ENCODE measurements at places on chromosomes 11 and 22. TPM values are rescaled to one million over a fixed set of nuclear protein-coding genes. Genes with fewer than 3 reads are reported as not detected.

- DNase-seq, result peak; percentile 90
- H3K4me1 ChIP-seq, result peaks cover 45% of the 10 kb centered on the region
- H3K27me3 ChIP-seq, result no peaks in the 10 kb centered on the region
- H3K4me3 ChIP-seq, result peak overlapping the region; percentile 41
- no peak overlapping the region for H3K27ac ChIP-seq
These were observed 40.8 kb downstream of the IGLL1 start for GRCh38 chr22:23539135-23539838.

GRCh38 chr11:93852242-93852641 lies 1.8 kb upstream of the VSTM5 start:
- H3K36me3 ChIP-seq, result no peaks in the 10 kb centered on the region
- H3K4me1 ChIP-seq, result no peaks in the 10 kb centered on the region
- no peak overlapping the region for H3K4me3 ChIP-seq
- H3K27me3 ChIP-seq, result peaks cover 31% of the 10 kb centered on the region

DNA sequence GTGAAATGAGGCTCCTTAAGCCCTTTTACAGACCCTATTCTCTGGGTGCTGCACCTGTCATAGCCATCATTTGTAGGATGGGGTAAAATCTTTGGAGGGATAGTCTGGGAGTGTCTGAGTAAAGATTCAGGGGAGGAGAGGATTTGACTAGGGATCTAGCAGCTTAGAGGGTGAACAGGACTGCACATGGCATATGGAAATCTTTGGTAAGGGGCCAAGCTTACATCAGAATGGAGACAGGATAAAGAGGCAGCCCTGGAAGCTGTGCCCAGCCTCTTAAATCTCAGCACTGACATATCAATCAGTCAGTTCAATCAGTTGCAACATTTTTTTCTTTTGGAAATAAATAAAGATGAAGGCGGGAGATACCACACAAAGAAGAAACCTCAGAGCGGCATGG lies 301.8 kb upstream of the CADM1 start:
- H3K36me3 ChIP-seq, result no peaks in the 10 kb centered on the region
- H3K27ac ChIP-seq, result no peak overlapping the region
- no peaks in the 10 kb centered on the region for H3K4me1 ChIP-seq
- no peak for DNase-seq
- no peak overlapping the region for H3K4me3 ChIP-seq

DNA sequence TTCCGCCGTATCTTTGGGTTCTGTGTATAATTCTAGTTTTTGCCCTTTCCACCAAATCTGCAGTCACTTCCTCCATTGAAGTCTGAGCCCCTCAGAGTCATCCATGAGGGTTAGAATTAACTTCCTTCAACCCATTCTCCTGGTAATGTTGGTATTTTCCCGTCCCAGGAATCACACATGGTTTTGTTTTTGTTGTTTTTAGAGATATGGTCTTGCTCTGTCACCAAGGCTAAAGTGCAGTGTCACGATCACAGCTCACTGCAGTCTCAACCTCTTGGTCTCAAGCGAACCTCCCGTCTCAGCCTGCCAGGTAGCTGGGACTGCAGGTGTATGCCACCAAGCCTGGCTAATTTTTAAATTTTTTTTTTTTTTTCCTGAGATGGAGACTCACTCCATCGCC lies 18.7 kb downstream of the ZBED4 start:
- no peak overlapping the region for H3K4me3 ChIP-seq
- DNase-seq, result peak; percentile 19
- no peaks in the 10 kb centered on the region for H3K36me3 ChIP-seq
- H3K27me3 ChIP-seq, result no peaks in the 10 kb centered on the region
- peaks cover 16% of the 10 kb centered on the region for H3K4me1 ChIP-seq

DNA sequence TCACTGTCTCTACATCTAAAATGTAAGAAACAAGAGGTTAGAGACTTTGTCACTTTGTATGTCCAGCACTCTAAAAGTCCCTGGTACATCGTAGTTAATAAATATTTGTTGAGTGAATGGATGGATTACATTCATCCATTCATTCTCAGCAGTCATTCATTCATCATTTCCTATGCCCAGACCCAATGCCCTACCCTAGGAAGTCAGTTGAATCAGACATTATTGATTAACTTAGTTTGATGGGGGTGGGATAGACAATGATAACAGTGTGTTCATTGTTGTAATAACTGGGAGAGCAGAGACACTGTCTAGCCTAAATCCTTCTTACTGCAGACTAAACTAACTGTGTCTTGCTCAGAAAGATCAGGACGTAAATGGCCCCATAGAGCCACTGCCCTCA lies 1.2 kb upstream of the CENPM start:
- peaks cover 40% of the 10 kb centered on the region for H3K4me1 ChIP-seq
- no peak for DNase-seq
- H3K4me3 ChIP-seq, result no peak overlapping the region
- no peaks in the 10 kb centered on the region for H3K36me3 ChIP-seq
- no peak overlapping the region for H3K27ac ChIP-seq

Gene ZP1
- not detected for total RNA-seq

Measured in spleen (tissue), 13 donors.